Activated effector memory CD4-positive, alpha-beta T cell treated with anti-CD3 and anti-CD28 coated beads, Interleukin-2, amount 50 U/mL, for 16 hours (primary cell): ENCODE measurements at places on chromosomes 11 and 22.

GRCh38 chr22:42273855-42274451 lies 3.5 kb upstream of the TCF20 start:
- DNase-seq, result no peak

GRCh38 chr11:128714123-128714522 lies 20.3 kb downstream of the FLI1 start:
- DNase-seq, result no peak

DNA sequence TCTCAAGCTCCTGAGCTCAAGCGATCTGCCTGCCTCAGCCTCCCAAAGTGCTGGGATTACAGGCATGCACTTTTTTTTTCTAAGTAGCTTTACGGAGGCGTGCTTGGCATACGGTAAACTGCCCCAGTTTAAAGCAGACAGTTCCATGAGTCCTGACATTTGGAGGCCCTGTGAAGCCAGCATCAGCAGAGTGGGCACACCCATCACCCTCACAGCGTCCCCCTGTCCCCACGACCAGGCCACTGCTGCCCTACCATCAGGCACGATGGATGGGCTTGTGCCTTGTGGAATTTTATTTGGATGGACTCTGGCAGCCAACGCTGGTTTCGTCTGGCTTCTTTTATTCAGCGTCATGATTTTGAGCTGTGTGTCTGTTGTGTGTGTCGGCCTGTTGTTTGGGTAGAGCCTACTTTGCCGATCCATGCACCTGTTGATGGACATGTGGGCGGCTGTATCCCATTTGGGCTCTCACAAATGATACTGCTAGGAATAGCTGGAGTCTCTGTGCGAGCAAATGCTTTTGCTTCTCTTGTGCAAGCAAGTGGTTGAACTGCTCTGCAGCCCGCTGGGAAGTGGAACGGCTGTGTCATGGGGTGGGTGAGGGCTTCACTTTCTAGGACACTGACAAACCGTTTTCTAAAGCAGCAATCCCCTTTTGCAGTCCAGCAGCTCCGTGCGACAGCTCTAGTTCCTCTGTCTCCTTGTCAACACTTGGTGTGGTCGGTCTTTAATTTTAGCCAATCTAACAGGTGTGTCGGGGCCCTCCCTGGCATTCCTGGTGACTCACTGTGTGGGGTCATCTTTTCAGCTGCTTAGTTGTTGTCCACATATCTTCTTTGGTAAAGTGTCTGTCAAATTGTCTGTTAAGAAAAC lies 23.8 kb downstream of the KCNQ1 start:
- peak; percentile 47 for DNase-seq

GRCh38 chr11:130160498-130161155 lies 1.0 kb downstream of the ST14 start:
- DNase-seq, result no peak

GRCh38 chr11:130480711-130481140 lies 32.3 kb downstream of the ADAMTS15 start:
- DNase-seq, result no peak

DNA sequence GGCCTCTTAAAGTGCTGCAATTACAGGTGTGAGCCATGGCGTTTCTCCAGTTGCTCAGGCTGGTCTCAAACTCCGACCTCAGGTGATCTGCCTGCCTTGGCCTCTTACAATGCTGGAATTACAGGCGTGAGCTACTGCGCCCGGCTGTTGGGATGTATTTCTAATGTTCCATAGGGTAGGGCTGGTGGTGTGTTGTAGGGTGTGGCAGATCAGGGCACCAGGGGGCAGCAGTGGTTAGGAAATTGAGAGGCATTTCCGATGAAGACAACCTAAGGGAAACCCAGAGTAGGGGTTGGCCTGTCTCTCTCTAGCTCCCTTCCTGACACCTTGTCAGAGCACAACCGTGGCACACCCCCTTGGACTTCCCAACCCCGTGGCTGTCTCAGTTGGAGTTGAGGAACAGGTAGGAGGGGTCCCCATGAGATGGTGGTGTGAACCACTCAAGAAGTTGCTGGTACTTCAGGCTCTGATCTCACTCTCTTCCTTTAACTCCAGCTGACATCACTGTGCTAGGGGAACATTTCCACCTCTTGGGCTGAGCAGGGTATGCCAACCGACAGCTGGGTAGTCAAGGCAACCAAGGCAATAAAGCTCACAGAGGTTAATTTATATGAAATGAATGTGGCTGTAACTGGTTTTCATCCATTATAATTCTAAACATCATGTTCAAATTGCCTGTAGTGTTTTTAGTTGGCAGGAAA lies 33.0 kb downstream of the YWHAH start:
- DNase-seq, result peak; percentile 91

DNA sequence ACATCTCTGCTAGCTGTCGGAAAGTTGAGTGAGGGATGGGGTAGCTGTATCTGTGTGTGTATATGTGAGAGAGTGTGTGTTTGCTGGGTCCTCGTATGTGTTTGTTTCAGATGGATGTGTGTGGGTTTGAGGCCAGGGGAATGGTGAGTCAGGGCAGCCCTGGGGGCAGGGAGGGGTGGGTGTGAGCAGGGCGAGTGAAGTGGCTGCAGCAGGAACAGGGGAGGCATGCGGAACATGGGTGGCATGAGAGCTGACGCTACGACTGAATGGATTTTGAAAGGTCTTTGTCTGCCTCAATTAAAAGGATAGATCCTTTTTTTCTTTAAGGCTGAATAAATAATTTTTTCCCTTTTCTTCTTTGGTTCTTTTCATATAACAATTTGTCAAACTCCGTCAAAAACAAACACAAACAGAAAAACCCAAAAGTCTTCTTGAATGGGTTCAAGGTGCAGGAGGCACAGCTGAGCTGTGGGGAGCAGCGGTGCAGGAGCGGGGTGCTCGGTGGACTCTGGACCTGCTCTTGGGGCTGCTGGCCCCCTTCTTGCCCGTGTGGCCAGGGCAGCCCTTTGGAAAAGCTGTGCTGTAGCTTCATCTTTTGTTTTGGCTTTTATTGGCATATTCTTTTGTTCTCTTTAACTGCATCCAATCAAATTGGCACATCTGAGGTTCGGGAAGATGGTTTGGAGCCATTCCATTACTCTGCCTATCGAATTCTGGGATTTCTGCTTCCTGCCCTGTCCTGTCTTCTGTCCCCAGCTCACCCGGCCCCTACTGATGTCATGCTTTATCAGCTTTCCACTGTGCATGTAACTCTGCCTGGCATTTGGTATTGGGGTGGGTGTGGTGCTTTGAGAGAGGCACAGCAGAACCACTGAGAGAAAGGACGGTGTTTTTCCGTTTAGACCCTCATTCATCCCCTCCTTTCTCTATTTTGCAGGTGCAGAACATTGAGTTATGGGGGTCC lies 80.1 kb downstream of the ADAMTS15 start:
- DNase-seq, result no peak

- no peak for DNase-seq
These were observed 9.1 kb upstream of the SREBF2 start for GRCh38 chr22:41823797-41824196.

DNA sequence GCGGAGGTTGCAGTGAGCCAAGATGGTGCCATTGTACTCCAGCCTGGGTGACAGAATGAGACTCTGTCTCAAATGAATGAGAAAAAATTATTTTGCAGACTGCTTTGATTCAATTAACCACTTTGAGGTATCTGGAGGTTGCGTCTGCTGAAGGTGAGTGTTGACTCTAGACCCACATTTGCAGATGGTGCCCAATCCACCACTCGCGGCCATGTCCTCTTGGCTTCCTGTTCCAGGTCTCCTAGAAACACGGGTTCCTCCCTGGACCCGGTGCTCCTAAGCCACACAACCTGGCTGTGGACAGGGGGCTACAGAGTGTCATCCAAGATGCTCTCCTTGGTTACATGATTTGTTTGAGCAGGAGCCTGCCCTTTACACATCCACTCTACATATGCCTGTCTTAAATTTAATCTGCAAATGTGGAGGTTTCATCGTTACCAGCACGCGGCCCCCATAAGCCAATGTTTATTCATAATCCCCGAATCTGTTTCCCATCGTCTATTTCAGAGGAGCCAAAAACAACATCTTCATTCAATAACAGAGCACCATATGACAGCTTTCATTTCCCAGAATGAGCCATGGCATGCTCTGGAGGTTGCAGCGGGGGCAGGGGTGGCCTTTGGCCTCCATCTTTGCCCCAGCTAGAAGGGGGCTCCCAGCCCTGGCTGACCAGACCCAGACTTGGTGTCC lies 377.2 kb downstream of the CTTN start:
- no peak for DNase-seq

- no peak for DNase-seq
These were observed 35.0 kb downstream of the DKK3 start for GRCh38 chr11:11973361-11973800.

DNA sequence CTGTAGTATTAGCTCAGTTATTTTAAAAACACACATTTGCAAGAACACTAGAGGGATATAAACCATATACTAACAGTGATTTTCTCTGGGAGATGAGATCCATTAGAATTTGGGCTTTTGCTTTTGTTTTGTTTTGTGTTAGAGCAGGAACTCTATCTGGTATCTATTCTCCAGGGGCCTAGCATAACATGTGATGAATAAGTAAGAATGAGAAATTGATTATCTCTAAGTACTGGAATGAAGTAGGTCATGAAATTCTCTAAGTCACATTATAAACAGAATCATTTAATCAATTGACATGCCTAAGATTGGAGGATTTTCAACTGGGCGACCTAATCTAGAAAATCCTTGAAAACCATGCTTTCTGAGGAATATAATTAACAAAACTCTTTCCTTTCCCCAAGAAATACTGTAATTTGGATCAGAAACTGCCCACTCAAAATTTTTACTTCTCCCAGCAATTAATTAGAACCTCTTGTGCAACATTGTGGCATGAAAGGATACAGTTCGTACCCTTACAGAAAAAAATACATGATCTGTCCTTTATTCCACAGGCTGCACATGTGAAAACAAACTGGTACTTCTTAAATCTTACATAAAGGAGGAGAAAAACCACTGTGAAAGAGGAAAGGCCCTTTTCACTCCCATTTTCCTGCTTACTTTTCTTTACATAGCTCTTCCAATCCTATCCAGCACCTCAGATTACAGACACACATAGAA lies 93.5 kb downstream of the MRTFA start:
- no peak for DNase-seq
